A673 (cell line): ENCODE measurements at places on chromosomes 13 and 19. TPM values are rescaled to one million over a fixed set of nuclear protein-coding genes. Genes with fewer than 3 reads are reported as not detected.
A peak's percentile ranks its signal among the peaks of the same experiment; 100 is the strongest.

The CBLC gene
- not detected in 2 replicates for total RNA-seq

DNA sequence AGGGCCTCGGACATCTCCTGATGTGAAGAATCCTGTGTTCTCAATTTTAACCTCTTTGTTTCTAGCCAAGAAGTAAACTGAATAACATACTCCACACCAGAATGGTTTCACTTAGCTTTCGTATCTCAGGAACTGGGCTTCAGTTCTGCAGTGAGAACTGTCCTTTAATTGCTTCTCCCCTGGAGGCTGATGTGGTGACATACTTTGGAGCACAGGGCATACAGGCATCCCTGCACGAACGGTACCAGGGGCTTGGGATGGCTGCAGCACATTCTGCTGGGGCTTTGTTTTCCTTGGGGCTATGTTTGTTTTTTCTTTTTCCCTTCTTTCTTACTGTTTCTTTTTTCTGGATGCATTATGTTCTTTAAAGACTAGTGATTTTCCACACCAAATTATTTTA, 230.5 kb downstream of the TM9SF2 start:
- no peaks in the 10 kb centered on the region for H3K27me3 ChIP-seq
- no peak overlapping the region for H3K27ac ChIP-seq
- no peaks in the 10 kb centered on the region for H3K36me3 ChIP-seq
- H3K4me1 ChIP-seq = peaks cover 19% of the 10 kb centered on the region
- H3K4me3 ChIP-seq = no peak overlapping the region

DNA sequence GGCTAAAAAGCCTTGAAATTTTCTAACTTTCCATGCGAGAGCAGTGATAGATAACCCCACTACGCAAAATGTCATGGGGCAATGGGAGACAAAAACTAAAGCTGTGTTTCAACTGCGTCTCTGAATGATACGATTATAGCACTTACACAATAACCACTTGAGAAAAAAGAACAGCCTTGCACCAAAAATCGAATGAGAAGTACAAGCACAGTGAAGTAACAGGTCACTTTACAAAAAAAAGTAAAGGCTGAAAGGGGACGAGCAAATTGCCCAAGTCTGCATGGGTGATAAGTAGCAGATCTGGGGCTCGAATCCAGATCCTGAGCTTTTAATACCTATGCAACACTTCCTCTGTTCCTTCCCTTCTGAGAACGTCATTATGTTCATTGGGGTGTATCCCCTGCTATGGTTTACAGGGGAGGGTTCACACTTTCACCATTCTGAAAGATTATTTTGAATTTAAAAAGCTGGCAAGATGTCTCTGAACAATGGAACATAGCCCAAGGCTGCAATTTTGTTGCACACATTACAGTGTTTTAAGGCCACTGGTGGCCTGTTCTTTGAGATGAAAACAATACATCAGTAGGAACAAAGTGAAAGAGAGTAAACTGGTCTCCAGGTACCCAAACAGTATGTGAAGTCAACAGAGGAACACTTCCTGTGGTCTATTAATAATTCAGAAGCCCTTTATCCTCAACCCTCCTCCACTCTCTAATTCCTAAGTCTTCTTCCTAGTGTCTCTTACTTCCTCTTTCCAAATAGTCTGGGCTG, 3.2 kb downstream of the CPB2 start:
- H3K4me3 ChIP-seq = no peak overlapping the region
- H3K4me1 ChIP-seq = peaks cover 43% of the 10 kb centered on the region
- H3K27ac ChIP-seq = peak overlapping the region; percentile 76
- peaks cover 7% of the 10 kb centered on the region for H3K36me3 ChIP-seq
- H3K27me3 ChIP-seq = no peaks in the 10 kb centered on the region

The GIPC3 gene
- 0.34 and 1.2 TPM in 2 replicates for total RNA-seq

- H3K4me3 ChIP-seq = no peak overlapping the region
- H3K27me3 ChIP-seq = no peaks in the 10 kb centered on the region
- no peak overlapping the region for H3K27ac ChIP-seq
- H3K4me1 ChIP-seq = no peaks in the 10 kb centered on the region
- no peak for DNase-seq
- H3K36me3 ChIP-seq = no peaks in the 10 kb centered on the region
Measured at GRCh38 chr13:106610486-106610885, 42.5 kb upstream of the ARGLU1 start.

DNA sequence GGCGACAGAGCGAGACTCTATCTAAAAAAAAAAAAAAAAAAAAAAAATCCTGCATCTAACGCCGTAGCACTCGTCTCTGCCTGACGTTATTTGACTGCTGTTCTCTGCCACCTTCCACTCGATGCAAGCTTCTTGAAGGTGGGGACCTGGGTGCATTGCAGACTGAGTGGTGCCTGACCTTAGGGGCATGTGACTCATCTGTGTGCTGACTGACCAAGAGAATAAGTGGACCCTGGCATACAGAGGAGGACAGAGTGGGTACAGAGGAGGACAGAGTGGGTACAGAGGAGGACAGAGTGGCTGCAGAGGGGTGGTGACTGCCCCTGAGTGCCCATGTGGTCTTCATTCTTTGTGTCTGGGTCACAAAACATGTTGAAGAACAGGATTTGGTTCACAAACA, 7.6 kb downstream of the WTIP start:
- no peak for DNase-seq
- H3K4me3 ChIP-seq = no peak overlapping the region
- H3K27ac ChIP-seq = no peak overlapping the region
- H3K36me3 ChIP-seq = peaks cover 5% of the 10 kb centered on the region
- no peaks in the 10 kb centered on the region for H3K27me3 ChIP-seq
- no peaks in the 10 kb centered on the region for H3K4me1 ChIP-seq

- no peaks in the 10 kb centered on the region for H3K27me3 ChIP-seq
- H3K4me1 ChIP-seq = no peaks in the 10 kb centered on the region
- peaks cover 12% of the 10 kb centered on the region for H3K36me3 ChIP-seq
Measured at GRCh38 chr13:30240608-30241007, 66.7 kb downstream of the KATNAL1 start.

GRCh38 chr13:109090796-109091195, 461.4 kb downstream of the MYO16 start:
- peaks cover 19% of the 10 kb centered on the region for H3K4me1 ChIP-seq
- no peak overlapping the region for H3K4me3 ChIP-seq
- no peaks in the 10 kb centered on the region for H3K27me3 ChIP-seq

The C1QTNF9 gene
- total RNA-seq = 0.34 TPM in 1 of 2 replicates, not detected in the other

DNA sequence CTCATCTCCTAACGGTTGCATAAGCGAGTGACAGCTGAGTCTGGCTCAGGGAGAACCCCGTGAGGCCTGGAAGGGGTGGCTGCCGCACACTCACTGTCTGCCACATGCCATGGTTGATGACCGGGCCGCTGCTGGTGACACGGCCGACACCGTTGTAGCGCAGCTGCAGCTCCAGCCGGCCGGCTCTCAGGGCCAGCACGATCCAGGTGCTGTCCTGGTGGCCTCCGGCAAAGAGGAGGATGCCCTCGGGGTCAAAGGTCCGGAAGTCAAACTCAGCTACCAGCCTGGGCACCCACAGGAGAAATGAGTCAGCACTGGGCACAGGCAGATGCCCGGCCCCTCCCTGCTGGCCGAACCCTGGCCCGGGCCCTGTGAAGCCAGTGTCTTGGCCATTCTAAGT, 31.7 kb downstream of the GAS6 start:
- no peak for DNase-seq
- no peaks in the 10 kb centered on the region for H3K36me3 ChIP-seq
- no peaks in the 10 kb centered on the region for H3K27me3 ChIP-seq
- H3K27ac ChIP-seq = no peak overlapping the region
- no peak overlapping the region for H3K4me3 ChIP-seq

DNA sequence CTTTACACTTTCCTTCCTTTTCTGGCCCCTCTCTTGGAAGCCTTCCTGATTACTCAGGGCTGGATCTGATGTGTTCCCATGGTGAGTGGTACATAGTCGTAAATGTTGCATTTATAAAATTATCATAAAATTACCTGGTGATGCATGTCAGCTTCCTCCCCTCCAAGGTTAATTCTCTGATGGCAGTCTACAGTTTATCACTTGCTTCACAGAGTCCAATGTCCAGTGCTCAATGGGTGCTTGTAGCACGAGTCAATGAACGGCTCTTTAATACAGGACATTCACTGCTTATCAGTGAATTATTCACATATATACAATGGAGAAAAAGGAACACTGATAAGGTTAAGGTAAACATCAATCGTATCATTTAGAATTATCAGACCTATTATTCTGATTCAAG, 27.0 kb upstream of the OXGR1 start:
- H3K27me3 ChIP-seq = peaks cover 50% of the 10 kb centered on the region
- no peak overlapping the region for H3K4me3 ChIP-seq
- DNase-seq = no peak
- H3K36me3 ChIP-seq = no peaks in the 10 kb centered on the region
- H3K27ac ChIP-seq = no peak overlapping the region

GRCh38 chr19:57656346-57656745, 12.4 kb upstream of the ZSCAN4 start:
- H3K4me3 ChIP-seq = no peak overlapping the region
- H3K27ac ChIP-seq = no peak overlapping the region
- no peaks in the 10 kb centered on the region for H3K36me3 ChIP-seq
- peaks cover 27% of the 10 kb centered on the region for H3K27me3 ChIP-seq
- DNase-seq = no peak
- H3K4me1 ChIP-seq = no peaks in the 10 kb centered on the region

- H3K4me1 ChIP-seq = no peaks in the 10 kb centered on the region
- H3K4me3 ChIP-seq = no peak overlapping the region
- H3K36me3 ChIP-seq = no peaks in the 10 kb centered on the region
- DNase-seq = peak; percentile 48
Measured at GRCh38 chr13:99265821-99266426, 7.7 kb upstream of the GPR18 start.

GRCh38 chr13:28707629-28708427, 10.9 kb downstream of the SLC46A3 start:
- peaks cover 9% of the 10 kb centered on the region for H3K4me1 ChIP-seq
- no peaks in the 10 kb centered on the region for H3K27me3 ChIP-seq
- no peaks in the 10 kb centered on the region for H3K36me3 ChIP-seq
- H3K4me3 ChIP-seq = no peak overlapping the region
- DNase-seq = peak; percentile 60

DNA sequence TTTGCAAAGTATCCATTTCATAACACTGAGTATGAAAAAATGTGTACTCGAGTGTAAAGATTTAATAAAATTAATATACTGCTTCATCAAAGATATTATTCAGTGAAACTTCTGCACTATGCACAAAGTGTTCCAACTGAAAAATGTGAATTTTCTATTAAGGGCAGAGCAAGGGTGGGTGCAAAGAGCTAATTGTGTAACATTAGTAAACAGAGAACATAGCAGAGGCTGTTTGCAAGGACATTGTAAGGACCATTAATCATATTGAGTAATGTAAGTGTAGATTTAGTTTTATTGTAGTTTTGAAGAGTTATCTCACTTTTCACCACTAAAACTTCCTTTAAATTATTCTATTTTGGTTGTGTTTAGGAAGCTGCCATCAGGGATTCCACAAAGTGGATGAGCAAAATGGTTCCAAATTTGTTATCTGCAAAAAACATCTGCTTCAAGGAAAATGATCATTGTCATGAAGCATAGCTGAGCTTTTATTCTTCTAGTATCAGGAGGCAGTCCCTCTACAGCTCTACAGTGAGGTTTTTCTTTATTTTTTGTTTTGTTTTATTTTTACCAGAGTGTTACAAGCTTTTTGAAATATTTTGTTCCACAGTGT, 1375.4 kb downstream of the SLITRK1 start:
- H3K4me1 ChIP-seq = no peaks in the 10 kb centered on the region
- H3K27me3 ChIP-seq = no peaks in the 10 kb centered on the region
- no peak for DNase-seq
- no peak overlapping the region for H3K27ac ChIP-seq
- no peak overlapping the region for H3K4me3 ChIP-seq

The POU4F1 gene
- 12.6 and 16.8 TPM in 2 replicates for total RNA-seq

GRCh38 chr13:75645141-75645540, 9.0 kb downstream of the LMO7 start:
- no peak overlapping the region for H3K4me3 ChIP-seq
- H3K4me1 ChIP-seq = no peaks in the 10 kb centered on the region
- DNase-seq = no peak
- H3K36me3 ChIP-seq = no peaks in the 10 kb centered on the region
- H3K27me3 ChIP-seq = no peaks in the 10 kb centered on the region
- no peak overlapping the region for H3K27ac ChIP-seq

The KANK3 gene
- 0.73 and 1.1 TPM in 2 replicates for total RNA-seq

The SIGLEC12 gene
- not detected in 2 replicates for total RNA-seq

DNA sequence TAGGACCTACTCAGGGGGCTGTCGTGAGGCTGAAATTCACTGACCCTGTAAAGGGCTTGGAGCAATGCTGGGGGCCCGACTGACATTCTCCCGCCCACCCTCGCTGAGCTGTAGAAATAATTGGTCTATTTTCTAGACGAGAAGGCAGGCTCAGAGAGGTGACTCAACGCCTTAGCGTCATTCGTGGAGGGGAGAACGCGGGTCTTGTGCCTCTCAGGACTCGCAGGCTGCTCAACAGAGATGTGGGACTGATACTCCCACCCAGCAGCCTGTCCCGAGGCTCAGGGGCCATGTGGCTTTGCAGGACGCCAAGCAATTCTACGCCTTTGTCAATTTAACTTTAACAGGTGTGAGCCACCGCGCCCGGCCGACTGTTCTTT, 23.6 kb upstream of the ASPDH start:
- no peak for DNase-seq
- no peak overlapping the region for H3K4me3 ChIP-seq
- H3K27me3 ChIP-seq = no peaks in the 10 kb centered on the region
- no peaks in the 10 kb centered on the region for H3K36me3 ChIP-seq
- no peaks in the 10 kb centered on the region for H3K4me1 ChIP-seq
- H3K27ac ChIP-seq = no peak overlapping the region

- H3K4me3 ChIP-seq = peak overlapping the region; percentile 89
- DNase-seq = peak; percentile 15
- H3K4me1 ChIP-seq = no peaks in the 10 kb centered on the region
Measured at GRCh38 chr19:11814700-11815035, 595 bp downstream of the ZNF440 start.

The URAD gene
- total RNA-seq = not detected in 2 replicates

GRCh38 chr13:73146707-73147106, 87.9 kb downstream of the KLF5 start:
- H3K4me3 ChIP-seq = no peak overlapping the region
- no peaks in the 10 kb centered on the region for H3K36me3 ChIP-seq
- DNase-seq = no peak
- H3K4me1 ChIP-seq = peaks cover 6% of the 10 kb centered on the region

GRCh38 chr19:43691755-43692154, 21.8 kb upstream of the PLAUR start:
- H3K27me3 ChIP-seq = no peaks in the 10 kb centered on the region
- no peak for DNase-seq
